ENCODE measurements at places on chromosomes 4 and X. TPM values are rescaled to one million over a fixed set of nuclear protein-coding genes. Genes with fewer than 3 reads are reported as not detected.

- DNase-seq, result no peak
Observed at GRCh38 chr4:82529322-82529721, 32.5 kb downstream of the TMEM150C start.

Gene FRG2
- total RNA-seq, result not detected

Gene GPR173
- total RNA-seq, result not detected

- peak; percentile 17 for DNase-seq
Observed at GRCh38 chr4:120723105-120723504, 199.4 kb downstream of the PRDM5 start.

DNA sequence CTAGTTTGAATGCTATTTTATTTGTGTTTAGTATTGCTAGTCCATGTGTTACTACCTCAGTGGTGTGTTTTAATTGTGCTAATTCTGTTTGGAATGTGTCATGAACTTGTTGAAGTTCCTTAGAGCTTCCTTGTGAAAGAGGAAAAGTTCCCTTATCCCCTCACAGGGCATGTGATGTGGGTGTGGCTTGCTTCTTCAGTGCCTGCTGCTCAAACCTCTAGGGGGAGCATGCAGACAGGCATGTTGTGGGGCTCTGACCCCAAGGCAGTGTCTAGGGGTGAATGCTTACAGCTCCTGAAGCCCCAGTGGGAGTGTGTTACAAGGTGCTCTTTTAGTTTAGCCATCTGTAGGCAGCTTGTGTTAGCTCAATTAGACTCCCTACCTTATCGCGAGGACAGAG is 86.5 kb downstream of the MAGED4 start:
- DNase-seq, result peak; percentile 7
